ENCODE measurements at places on chromosomes 11 and 22. TPM values are rescaled to one million over a fixed set of nuclear protein-coding genes. Genes with fewer than 3 reads are reported as not detected.

Gene C11orf68
- total RNA-seq, result 24.5 TPM

Gene IL10RA
- total RNA-seq, result not detected

Gene CHRM1
- not detected for total RNA-seq

Gene GLYATL1
- total RNA-seq, result 1.2 TPM

Gene LINC01488
- total RNA-seq, result not detected

Gene GLYAT
- total RNA-seq, result not detected

Gene OR10D3
- total RNA-seq, result not detected

Gene SAA4
- total RNA-seq, result not detected

Gene RASSF10
- total RNA-seq, result not detected

Gene ADAMTS8
- not detected for total RNA-seq

Gene NAV2
- total RNA-seq, result 16.8 TPM

Gene LUZP2
- total RNA-seq, result not detected

Gene ARFGAP3
- total RNA-seq, result 77.1 TPM

Gene HBG2
- total RNA-seq, result not detected

Gene KIRREL3
- total RNA-seq, result 4.1 TPM

Gene CEND1
- total RNA-seq, result 0.89 TPM

Gene PEX26
- total RNA-seq, result 26.6 TPM

Gene KDM2A
- total RNA-seq, result 22.5 TPM

Gene WNT11
- total RNA-seq, result not detected

Gene NNMT
- total RNA-seq, result 574 TPM

Gene MFRP
- total RNA-seq, result not detected

Gene SLC16A8
- total RNA-seq, result not detected

Gene MMP7
- 0.71 TPM for total RNA-seq

Gene GUCY1A2
- total RNA-seq, result 0.18 TPM

Gene OR5T3
- total RNA-seq, result not detected

Gene DSCAML1
- not detected for total RNA-seq

Gene RAG1
- total RNA-seq, result 0.89 TPM

Gene DERL3
- 2.3 TPM for total RNA-seq

Gene NLRP14
- under 0.01 TPM for total RNA-seq

Gene PRR33
- total RNA-seq, result not detected

Gene RTL10
- total RNA-seq, result 16.1 TPM
